Fibroblast of lung (primary cell): ENCODE measurements at places on chromosomes 16 and 17.

DNA sequence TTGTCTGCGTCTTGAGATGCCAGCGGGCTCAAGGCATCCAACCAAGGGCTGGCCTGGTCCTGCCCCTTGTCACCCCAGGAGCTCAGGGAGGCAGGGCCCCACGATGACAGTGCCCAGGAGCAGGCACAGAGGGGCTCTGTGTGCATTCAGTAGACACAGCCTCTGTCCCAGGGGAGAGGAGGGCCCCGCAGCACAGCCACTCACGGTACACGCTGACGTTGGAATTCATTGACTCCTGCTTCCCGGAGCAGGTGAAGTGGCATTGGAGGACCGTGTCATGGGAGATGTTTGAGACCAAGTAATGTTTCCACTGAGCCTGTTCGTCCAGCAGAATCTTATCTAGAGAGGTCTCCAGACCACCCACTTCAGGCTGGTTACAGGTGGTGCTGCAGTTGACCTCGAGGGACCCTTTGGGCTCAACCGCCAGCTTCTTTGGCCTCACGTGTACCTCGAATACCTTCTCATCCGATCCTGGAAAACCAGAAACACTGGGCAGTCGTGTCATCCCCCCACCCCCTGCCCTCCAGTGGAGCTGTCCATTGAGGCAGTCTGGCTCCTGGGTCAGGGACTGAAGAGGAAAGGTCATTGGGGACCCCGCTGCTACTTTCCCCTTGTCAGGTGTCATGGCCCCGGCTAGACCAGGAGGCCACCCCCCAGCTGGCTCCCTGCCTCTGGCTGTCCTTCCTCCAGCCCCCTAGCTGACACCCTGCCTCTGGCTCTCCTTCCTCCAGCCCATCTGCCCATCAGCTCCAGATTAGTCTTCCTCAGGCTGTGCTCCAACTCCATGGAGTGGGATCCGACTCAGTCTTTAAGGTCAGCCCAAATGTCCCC lies 7.0 kb downstream of the PRR29 start:
- H3K36me3 ChIP-seq, result no peaks in the 10 kb centered on the region
- H3K27me3 ChIP-seq, result no peaks in the 10 kb centered on the region
- H3K4me3 ChIP-seq, result no peak overlapping the region
- DNase-seq, result no peak
- peaks cover 2% of the 10 kb centered on the region for H3K4me1 ChIP-seq

DNA sequence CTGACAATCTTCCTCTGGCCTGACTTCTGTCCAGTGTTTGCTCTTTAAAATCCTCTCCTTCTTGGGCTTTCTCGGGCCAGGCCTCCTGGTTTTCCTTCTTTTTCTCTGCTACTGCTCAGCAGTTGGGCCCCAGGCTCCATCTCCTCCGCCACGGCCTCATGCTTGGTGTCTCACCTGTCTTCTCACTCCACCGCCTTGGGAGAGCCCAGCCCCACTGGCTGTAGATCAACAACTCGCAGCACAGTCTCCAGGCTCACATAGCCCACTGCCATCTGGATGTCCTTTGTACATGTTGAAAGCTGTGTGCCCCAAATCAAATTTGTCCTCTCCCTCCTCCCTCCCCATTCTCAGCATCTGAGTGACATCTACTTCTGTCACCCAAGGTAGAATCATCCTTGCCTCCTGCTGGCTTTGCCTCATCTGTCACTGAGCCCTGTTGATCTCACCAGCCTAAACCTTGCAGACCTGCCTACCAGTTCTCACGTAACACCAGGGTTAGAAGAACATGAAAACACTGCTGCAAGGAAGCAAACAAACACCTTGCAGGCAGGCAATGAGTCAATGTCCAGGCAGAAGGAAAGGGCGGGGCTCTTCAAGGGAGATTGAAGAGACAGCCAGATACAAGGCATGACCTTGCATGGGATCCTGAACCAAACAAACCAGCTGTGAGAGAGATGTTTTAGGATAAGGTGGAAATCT lies 103.2 kb upstream of the SMURF2 start:
- DNase-seq, result no peak
- no peak overlapping the region for H3K27ac ChIP-seq
- H3K4me1 ChIP-seq, result no peaks in the 10 kb centered on the region
- H3K27me3 ChIP-seq, result no peaks in the 10 kb centered on the region

DNA sequence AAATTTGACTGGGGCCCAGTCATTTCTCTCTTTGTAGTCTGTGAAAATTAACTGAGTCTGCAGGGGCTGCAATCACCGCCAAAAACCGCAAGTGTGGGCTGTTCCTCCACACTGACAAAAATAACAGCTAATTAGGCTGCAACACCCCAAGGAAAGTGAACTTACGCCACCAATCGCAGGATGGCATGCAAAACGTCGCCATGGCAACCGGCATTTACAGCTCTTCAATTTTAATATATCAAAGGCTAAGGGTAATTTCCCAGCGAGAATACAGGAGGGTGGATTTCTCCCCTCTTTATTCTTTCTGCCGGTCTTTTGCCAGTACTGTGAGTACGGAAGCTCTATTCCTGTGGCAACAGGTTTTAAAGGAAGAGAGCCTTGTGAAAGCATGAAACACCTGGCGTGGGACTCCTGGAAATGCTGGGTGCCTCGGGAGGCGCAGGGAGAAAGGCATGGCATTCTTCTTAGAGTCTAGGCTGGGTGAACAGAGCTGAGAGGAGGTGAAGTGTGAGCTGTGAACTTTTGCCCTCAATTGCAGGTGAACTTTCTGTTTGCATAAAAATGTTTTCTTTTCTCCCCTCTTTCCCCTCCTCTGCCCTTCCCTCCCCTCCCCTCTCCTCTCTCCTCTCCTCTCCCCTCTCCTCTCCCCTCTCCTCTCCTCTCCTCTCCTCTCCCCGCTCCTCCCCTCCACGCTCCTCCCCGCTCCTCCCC lies 399.7 kb downstream of the XYLT1 start:
- H3K27ac ChIP-seq, result no peak overlapping the region
- H3K36me3 ChIP-seq, result no peaks in the 10 kb centered on the region
- DNase-seq, result peak; percentile 24
- H3K4me3 ChIP-seq, result no peak overlapping the region
- no peaks in the 10 kb centered on the region for H3K27me3 ChIP-seq
- no peaks in the 10 kb centered on the region for H3K4me1 ChIP-seq

- peaks cover 3% of the 10 kb centered on the region for H3K27me3 ChIP-seq
- no peak overlapping the region for H3K4me3 ChIP-seq
- H3K4me1 ChIP-seq, result no peaks in the 10 kb centered on the region
- no peak overlapping the region for H3K27ac ChIP-seq
- H3K36me3 ChIP-seq, result no peaks in the 10 kb centered on the region
Measured at GRCh38 chr17:57033296-57033695, 51.8 kb upstream of the AKAP1 start.

DNA sequence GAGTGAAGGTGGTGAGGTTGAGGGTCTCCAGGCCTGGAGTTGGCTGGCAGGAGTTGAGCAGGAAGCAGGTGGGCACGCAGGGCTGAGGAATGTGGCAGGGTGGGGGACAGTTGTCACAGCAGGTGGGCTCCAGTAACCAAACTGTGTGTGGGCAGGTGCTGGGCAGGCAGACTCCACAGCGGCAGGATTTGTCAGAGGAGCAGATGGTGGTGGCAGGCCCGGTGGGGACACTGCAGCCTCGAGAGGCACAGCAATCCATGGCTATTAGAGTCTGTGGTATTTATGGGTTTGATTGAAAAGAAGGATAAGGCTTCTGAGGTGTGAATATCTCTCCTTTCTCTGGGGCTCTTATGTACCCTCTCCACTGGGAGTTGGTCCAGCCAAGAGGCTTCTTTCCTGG lies at the start of gene KRTAP3-3:
Gene KRTAP3-3, minus strand, starts transcription at position 326 of the 400 bp plus-strand sequence. Its CDS starts 67 bp downstream, at position 259.
- no peak within 1 kb of the TSS for H3K27ac ChIP-seq
- H3K27me3 ChIP-seq, result no peaks in the 10 kb centered on the region
- no peak within 1 kb of the TSS for H3K4me3 ChIP-seq
- no peak for DNase-seq

- no peaks in the 10 kb centered on the region for H3K27me3 ChIP-seq
- H3K4me3 ChIP-seq, result no peak overlapping the region
- H3K36me3 ChIP-seq, result peaks cover 3% of the 10 kb centered on the region
- DNase-seq, result no peak
Measured at GRCh38 chr17:56936697-56937322, 23.0 kb upstream of the TRIM25 start.

DNA sequence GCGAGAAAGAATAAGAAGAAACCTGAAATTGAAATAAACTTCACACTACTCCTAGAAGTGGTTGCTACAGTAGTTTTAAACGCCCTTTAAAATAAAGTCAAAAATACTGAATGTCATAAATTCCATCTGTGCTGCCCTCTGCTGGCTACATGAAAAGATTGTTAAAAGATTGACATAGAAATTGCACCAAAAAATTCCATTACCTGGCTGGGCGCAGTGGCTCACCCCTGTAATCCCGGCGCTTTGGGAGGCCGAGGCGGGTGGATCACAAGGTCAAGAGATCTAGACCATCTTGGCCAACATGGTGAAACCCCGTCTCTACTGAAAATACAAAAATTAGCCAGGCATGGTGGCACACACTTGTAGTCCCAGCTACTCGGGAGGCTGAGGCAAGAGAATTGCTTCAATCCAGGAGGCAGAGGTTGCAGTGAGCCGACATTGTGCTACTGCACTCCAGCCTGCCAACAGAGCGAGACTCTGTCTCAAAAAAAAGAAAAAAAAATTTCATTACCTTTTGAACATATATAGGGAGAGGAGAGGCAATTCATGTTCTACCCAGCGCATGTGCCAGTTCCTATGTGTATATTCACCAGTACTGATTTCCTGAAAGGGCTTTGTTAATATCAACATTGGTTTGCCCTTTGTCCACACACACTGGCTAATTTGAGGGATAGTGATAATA lies 36.5 kb downstream of the CYTH1 start:
- DNase-seq, result peak; percentile 62
- H3K27ac ChIP-seq, result no peak overlapping the region
- H3K4me1 ChIP-seq, result peaks cover 4% of the 10 kb centered on the region
- no peak overlapping the region for H3K4me3 ChIP-seq

- peaks cover 6% of the 10 kb centered on the region for H3K36me3 ChIP-seq
- peaks cover 14% of the 10 kb centered on the region for H3K4me1 ChIP-seq
- H3K27ac ChIP-seq, result no peak overlapping the region
- H3K27me3 ChIP-seq, result peaks cover 4% of the 10 kb centered on the region
- peak; percentile 17 for DNase-seq
Measured at GRCh38 chr17:74211912-74212208, 1.5 kb upstream of the TTYH2 start.

DNA sequence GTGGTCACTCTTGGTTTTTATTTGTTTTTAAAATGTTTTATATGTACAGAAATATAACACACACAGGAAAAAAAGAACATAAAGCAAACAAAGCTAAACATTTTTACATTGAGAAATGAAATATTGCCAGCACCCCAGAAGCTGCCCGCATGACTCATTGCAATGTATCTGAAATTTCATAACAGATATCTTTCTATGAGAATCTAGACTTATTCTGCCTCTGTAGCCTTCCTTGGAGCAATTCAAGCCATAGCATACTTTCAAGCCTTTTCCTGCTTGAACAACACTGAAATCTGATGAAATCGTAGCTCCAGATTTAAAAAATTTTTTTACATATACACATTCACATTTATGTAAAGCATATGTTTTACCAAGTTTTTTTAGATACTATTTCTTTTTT lies 86.9 kb downstream of the RBBP6 start:
- H3K4me1 ChIP-seq, result no peaks in the 10 kb centered on the region
- no peaks in the 10 kb centered on the region for H3K36me3 ChIP-seq
- peak; percentile 87 for DNase-seq
- H3K4me3 ChIP-seq, result no peak overlapping the region
- H3K27ac ChIP-seq, result no peak overlapping the region
- H3K27me3 ChIP-seq, result no peaks in the 10 kb centered on the region

DNA sequence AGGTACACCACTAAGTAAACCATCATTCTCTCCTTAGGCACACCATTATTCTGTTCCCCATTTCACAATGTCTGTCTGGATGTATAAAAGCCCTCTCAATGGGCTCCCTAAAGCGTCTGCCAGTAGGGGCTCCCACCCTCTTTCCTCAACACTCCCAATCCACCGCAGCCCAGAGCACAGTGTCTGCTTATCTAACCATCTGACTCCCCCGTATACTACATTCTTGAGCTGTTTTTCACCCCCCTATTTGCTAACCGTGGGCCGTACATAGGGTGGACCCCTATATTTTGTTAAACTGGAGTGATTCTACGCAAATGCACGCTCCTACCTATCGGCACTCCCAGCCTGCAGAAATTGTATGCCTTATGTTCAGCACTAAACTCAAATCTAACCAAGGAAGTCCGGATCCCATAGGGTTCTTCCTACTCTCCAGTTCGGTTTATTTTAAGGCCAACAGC lies 685 bp upstream of the PSMD3 start:
- peaks cover 8% of the 10 kb centered on the region for H3K36me3 ChIP-seq
- peak overlapping the region; percentile 45 for H3K4me3 ChIP-seq
- H3K27me3 ChIP-seq, result no peaks in the 10 kb centered on the region
- H3K27ac ChIP-seq, result peak overlapping the region; percentile 42

DNA sequence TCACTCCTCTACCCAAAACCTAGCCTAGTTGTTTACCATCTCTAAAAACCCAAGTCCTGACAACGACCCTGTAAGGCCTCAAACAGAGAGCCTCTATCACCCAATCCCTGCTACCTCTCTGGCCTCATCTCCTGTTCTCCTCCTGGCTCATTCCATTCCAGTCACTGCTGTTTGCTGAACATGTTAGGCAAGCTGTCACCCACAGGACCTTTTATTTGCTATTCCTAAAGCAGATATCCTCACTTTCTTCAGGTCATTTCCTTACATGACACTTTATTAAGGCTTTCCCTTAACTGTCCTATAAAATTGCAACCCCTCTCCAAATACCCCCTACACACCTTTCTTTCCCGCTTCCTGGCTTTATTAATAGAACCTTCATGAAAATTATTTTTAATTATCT lies 85.1 kb downstream of the KANSL1 start:
- H3K4me3 ChIP-seq, result no peak overlapping the region
- H3K4me1 ChIP-seq, result no peaks in the 10 kb centered on the region
- H3K36me3 ChIP-seq, result no peaks in the 10 kb centered on the region
- H3K27ac ChIP-seq, result no peak overlapping the region
- H3K27me3 ChIP-seq, result no peaks in the 10 kb centered on the region

GRCh38 chr16:82231008-82231787 lies 61.2 kb upstream of the MPHOSPH6 start:
- no peak overlapping the region for H3K27ac ChIP-seq
- no peaks in the 10 kb centered on the region for H3K36me3 ChIP-seq
- H3K27me3 ChIP-seq, result no peaks in the 10 kb centered on the region
- no peak for DNase-seq
- H3K4me1 ChIP-seq, result no peaks in the 10 kb centered on the region
- no peak overlapping the region for H3K4me3 ChIP-seq

GRCh38 chr17:45225964-45226530 lies 4.4 kb downstream of the FMNL1 start:
- no peak overlapping the region for H3K4me3 ChIP-seq
- peak; percentile 13 for DNase-seq
- peaks cover 13% of the 10 kb centered on the region for H3K27me3 ChIP-seq
- H3K4me1 ChIP-seq, result peaks cover 15% of the 10 kb centered on the region

DNA sequence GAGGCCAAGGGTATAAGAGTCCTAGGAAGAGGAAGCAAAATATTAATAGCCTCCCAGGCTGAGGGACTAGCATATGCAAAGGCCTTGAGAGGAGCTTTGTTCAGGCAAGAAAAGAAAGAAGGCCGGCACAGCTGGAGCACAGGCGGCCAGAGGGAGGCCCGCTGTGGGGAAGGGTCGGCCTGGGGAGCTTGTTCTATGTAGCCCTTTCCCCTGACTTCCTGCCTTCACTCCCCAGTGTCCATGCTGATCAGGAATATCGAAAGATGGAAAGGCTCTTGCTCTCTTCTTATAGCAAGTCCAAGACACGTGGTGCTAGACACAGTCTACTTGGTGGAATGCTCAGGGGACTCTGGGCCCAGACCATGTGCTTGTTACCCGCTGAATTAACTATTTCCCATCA lies 27.4 kb upstream of the HAS3 start:
- no peak overlapping the region for H3K27ac ChIP-seq
- H3K4me3 ChIP-seq, result no peak overlapping the region
- no peaks in the 10 kb centered on the region for H3K27me3 ChIP-seq
- no peak for DNase-seq
- H3K36me3 ChIP-seq, result no peaks in the 10 kb centered on the region
